ENCODE measurements at places on chromosomes 7 and 10. TPM values are rescaled to one million over a fixed set of nuclear protein-coding genes. Genes with fewer than 3 reads are reported as not detected.

RNF133 gene
- total RNA-seq: not detected

DDC gene
- not detected for total RNA-seq

DNA sequence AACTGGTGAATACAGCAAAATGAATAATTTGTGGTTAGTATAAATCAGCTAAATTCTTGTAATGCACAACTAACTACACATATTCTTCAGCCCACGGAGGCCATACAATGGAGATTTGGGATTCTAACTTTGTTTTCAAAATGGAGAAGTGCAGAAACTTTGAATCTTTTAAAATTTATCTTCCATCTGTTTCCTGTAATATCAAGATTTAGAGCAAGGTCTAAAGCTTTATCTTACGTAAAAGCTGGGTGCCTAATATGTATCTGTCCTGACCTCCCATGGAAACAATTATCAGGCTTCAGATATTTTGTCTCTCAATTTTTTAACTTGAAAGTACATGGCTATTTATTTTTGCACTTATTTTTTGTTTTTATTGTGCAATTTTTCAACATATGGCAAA lies 5.0 kb upstream of the AHR start:
- DNase-seq: peak; percentile 89

- DNase-seq: no peak
These were observed 69.4 kb downstream of the SAMD9 start for GRCh38 chr7:93048136-93048930.

DNA sequence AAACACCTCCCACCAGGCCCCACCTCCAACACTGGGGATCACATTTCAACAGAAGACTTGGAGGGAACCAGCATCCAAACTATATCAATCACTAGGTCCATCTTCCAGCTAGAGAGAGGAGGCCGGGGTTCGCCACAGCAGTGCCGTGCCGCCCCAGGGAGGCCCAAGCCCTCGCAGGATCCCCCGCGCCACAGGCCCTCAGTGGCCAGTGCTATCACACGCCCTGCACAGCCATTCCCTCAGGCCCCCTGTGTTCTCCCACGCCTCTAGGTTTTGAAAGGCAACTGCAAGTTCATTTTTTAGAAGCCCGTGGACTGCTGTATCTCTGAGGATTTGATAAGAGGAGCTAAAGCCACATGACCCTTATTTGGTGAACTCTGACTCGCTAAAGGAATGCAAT lies 136.4 kb downstream of the OAT start:
- no peak for DNase-seq

- DNase-seq: no peak
These were observed 78.4 kb downstream of the CTBP2 start for GRCh38 chr10:125081931-125082330.

GRCh38 chr10:122699796-122700455 lies at the start of gene C10orf120:
Gene C10orf120, minus strand, starts transcription at chr10:122699846. Its CDS starts 56 bp downstream, at chr10:122699790.
- no peak for DNase-seq

DNA sequence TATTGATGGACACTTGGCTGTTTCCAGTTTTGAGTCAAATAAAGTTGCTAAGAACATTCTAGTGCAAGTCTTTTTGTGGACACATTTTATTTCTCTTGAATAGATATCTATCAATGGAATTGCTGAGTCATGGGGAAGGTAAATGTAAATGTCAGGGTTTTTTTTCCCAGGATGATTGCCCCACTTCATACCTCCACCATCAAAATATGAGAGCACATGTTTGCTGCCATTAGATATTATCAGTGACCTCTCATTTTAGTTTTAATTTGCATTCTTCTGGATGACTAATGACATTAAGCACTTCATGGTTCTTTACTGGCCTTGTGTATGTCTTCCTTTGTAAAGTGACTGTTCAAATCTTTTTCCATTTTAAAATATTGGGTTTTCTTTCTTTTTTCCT lies 45.7 kb downstream of the PAPSS2 start:
- no peak for DNase-seq

GRCh38 chr7:119748991-119749390 lies 524.0 kb upstream of the KCND2 start:
- no peak for DNase-seq

STAG3 gene
- 0.81 TPM for total RNA-seq

CYP26C1 gene
- total RNA-seq: 0.54 TPM

GRCh38 chr7:120467676-120468075 lies 194.7 kb downstream of the KCND2 start:
- no peak for DNase-seq

DNA sequence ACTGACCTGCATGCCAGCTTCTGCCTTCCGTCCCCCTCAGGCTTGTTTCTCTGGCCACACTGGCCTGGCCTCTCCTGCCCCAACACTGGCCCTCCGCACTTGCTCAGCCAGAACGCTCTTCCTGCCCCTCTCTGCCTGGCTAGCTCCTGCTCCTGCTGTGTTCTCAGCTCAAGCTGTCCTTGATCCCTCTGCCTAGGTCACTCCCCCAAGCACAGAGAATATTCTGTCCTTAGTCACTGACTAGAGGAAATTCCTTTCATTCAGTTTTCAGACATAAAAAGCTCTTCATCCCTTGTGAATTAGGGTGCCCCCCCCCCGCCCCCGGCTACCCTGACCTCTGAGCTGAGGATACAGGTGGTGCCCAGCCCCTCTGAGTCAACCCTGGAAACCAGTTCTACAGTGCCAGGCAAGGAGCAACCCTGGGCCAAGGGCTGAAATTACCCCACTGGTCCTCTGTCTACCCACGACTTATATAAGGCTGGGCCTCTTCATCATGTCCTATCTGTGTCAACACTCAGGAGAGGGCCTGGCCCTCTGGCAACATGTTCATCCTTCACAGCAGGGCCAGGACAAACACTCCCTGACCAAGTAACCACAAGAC lies 6.6 kb upstream of the SGPL1 start:
- DNase-seq: no peak

DNA sequence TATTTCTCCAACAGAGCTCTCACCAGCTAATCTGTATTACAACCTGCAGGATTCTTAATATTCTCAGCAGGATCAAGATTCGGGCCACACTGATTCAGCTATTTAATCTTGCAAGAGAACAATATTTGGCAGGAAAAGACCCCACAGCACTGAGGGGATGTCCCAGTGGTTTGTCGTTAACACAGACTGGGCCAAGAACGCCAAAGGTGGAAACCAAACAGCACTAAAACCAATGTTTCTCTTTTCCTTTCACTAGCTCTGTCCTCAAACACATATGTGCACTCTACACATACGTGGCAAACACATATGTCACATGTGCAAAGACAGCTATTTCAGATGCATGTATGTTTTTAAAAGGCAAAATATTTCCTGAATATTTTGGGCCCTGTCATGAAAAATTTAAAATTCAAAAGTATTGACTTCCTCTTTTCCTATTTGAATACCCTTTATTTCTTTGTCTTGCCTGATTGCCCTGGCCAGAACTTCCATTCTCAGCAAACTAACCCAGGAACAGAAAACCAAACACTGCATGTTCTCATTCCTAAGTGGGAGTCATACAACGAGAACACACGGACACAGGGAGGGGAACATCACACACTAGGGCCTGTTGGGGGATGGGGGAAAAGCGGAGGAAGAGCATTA lies 51.7 kb upstream of the NEBL start:
- no peak for DNase-seq

LGI1 gene
- total RNA-seq: not detected

EPO gene
- total RNA-seq: not detected

DNA sequence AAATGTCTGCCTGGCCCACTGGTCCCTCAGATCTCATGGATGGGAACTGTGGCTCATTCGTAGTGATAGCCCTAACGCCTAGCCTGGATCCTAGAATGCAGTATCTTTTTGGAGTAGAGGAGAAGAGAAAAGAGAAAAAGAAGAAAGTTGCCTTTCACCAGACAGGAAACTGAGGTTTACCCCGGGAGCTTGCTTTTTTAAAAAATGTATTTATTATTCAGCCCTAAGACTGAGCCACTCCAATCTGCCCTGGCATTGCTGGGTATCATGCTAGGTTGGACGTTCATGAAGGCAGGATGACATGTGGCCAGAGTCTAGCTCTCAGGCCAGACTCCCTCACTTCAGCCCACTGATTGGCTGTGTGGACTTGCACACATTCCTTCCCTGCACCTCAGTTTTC lies 21.5 kb upstream of the C10orf105 start:
- no peak for DNase-seq

DNA sequence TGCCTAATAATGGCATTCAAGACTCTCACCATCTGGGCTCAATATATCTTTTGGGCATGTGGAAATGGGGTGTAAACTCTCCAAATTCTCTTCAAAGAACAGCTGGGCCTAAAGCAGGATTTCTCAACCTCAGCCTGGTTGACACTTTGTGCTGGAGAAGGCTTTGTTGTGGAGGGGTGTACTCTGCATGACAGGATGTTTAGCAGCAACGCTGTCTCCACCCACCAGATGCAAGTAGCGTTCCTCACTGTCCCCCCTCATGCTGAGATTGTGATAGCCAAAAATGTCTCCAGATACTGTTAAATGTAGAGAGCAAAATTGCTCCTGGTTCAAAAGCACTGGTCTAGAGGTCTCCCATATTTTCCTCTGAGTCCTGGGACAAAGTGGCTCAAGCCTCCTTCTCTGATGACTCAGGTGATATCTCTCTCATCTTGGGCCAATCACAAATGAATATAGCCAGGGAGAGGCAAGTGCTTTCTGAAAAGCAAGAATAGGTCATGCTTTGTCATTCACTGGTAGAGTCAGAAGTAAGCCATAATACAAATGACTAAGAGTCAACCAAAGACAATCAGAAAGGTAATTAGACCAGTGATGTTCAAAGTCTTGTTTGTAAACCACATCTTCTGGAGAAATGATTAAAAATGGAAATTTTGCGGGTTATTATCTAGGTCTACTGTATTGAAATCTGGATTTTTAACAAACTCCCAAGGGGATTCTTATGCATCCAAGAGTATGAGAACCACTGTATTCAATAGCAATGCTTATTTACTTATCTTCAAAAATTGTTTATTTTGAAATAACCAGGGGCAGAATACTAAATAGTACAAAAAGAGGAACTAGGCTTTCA lies 330.8 kb downstream of the PTEN start:
- no peak for DNase-seq

DNA sequence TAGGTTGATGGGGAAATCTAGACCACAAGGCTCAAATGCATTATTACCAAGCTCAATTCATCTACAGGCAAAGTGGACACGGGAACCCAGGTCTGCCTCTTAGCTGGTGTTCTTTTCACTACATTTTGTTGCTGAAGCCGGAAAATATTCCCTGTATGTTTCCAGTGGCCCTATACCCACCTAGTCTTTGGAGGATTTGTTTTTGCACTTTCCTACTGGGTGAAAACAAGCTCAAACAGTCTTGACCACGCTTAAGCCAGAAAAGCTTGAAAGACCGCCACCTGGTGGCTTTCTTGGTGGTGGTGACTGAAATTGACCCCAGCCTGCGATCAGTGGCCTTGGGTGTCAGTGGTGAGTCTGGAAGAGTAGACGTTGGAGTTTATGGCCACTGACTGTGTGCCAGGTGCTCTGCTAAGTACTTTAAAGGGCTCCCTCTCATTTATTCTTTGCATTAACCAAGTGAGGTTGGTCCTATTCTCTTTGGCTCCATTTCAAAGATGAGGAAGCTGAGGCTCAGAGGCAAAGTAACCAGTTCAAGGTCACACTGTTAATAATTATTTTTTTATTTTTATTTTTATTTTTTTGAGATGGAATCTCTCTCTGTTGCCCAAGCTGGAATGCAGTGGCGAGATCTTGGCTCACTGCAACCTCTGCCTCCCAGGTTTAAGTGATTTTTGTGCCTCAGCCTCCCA lies 11.1 kb upstream of the CRTAC1 start:
- peak; percentile 70 for DNase-seq

LRRTM3 gene
- not detected for total RNA-seq

DNA sequence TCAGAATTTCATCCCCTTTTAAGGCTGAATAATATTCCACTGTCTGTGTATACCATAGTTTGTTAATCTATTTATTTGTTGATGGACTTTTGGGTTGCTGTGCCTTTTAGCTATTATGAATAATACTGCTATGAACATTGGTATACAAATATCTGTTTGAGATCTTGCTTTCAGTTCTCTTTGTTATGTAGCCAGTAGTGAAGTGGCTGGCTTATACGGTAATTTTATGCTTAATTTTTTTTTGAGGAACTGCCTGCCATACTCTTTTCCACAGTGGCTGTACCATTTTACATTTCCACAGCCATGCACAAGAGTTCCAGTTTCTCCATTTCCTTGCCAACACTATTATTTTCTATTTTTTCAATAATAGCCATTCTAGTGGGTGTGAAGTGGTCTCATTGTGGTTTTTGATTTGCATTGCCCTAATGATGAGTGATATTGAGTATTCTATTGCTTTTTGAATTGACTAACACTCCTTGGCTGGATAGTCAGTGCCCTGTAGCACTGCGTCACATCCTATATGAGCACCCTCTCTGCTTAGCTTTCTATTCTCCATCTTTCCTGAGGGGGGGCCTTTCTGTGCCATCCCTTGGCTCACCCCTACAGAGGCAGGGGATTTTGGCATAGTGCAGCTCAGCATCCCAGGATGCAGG lies 29.4 kb upstream of the RAPGEF5 start:
- no peak for DNase-seq

DNA sequence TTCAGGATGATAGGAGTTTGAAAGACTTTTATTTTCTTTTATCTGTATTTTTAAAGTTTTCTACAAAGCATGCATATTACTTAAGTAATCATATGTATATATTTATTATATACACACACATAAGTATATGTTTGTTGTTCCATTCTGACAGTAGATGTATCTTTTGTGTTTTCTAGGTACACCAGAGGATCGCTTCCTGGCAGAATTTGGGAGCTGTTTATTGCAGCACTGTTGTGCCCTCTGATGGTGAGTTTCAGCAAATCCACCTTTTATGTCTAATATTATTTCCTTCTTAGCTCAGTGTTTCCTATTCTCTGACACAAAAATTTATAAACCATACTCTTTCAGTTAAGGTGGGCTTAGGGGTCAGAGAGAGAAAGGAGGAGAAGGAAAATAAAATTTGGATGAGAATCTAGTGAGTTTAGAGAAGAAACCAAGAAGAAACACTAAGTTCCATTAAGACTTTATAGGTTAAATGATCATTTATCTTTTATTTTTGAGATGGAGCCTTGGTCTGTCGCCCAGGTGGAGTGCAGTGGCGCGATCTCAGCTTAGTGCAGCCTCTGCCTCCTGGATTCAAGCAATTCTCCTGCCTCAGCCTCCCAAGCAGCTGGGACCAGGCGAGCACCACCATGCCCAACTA lies 59.2 kb upstream of the OIT3 start:
- peak; percentile 2 for DNase-seq

GRCh38 chr10:60430836-60431597 lies 41.3 kb upstream of the ANK3 start:
- no peak for DNase-seq

DNA sequence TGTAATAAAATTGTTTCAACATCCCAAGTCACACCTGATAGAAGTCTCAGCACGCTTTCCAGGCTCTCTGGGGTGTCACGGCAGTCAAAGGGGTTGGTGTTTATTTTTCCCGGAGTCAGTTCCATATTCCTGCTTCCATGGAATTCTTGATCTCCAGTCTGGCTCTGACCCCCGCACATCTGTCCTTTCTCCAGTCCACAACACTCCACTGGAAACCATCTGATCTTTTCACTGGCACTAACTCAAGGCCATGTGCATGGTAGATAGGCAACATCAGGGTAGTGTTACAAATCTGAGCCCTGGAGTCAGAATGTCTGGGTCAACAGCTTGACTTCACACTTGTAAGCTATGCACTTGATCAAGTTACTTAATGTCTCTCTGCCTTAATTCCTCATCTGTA lies 176.2 kb downstream of the WDR11 start:
- DNase-seq: no peak

IFIT1B gene
- total RNA-seq: under 0.01 TPM
